Left lung (tissue), 14 donors: ENCODE measurements at places on chromosomes 5 and 9. TPM values are rescaled to one million over a fixed set of nuclear protein-coding genes. Genes with fewer than 3 reads are reported as not detected.

DNA sequence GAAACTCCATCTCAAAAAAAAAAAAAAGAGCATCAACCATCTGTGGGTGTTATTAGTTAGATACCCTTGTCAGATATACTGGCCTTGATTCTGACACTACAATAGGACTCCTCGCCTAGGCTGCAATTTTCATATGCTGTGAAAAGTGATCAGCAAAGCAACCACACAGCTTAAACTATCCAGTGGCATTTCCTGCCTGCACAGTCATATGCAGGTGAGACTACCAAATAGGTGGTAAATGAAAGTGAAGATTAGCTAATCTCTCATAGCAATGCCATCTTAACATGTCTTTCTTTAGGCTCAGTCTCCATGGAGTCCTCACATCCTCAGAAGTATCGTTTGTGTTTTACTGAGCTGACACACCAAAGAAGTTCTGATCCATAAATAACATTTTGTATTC, 40.8 kb downstream of the GRAMD2B start:
- H3K4me3 ChIP-seq, result no peak overlapping the region
- no peaks in the 10 kb centered on the region for H3K27me3 ChIP-seq
- no peak for DNase-seq
- H3K27ac ChIP-seq, result no peak overlapping the region

DNA sequence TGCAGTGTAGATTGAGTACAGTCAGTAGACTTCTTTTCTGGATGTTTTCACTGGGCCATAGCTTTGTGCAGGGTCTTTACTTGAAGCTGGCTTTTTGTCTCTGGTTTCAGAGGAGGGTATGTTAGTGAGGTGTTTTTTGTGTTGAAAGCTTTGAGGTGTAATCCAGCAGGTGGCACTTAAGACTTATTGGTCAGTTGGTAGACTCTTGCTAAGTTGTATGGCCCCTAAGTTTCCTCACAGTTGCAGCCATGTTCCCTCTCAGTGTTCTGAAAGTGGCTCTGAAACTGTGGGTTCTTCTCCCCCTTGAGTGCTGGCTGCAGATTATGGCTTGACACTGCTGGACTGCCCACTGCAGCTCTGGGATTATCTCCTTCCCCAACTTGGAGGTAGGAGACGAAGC, 55.7 kb upstream of the SLC44A1 start:
- no peaks in the 10 kb centered on the region for H3K4me1 ChIP-seq
- DNase-seq, result no peak
- H3K36me3 ChIP-seq, result no peaks in the 10 kb centered on the region
- no peak overlapping the region for H3K27ac ChIP-seq
- no peaks in the 10 kb centered on the region for H3K27me3 ChIP-seq

- no peak overlapping the region for H3K27ac ChIP-seq
- no peak for DNase-seq
- H3K27me3 ChIP-seq, result no peaks in the 10 kb centered on the region
Observed at GRCh38 chr5:133499895-133500294, 112.4 kb downstream of the FSTL4 start.

- H3K27me3 ChIP-seq, result no peaks in the 10 kb centered on the region
- H3K4me1 ChIP-seq, result no peaks in the 10 kb centered on the region
- H3K27ac ChIP-seq, result no peak overlapping the region
- DNase-seq, result no peak
Observed at GRCh38 chr9:11471321-11471720, 858.5 kb upstream of the PTPRD start.

- H3K27me3 ChIP-seq, result no peaks in the 10 kb centered on the region
- no peaks in the 10 kb centered on the region for H3K36me3 ChIP-seq
- no peak for DNase-seq
- no peak overlapping the region for H3K4me3 ChIP-seq
- H3K4me1 ChIP-seq, result no peaks in the 10 kb centered on the region
- no peak overlapping the region for H3K27ac ChIP-seq
Observed at GRCh38 chr5:97425511-97425910, 242.5 kb upstream of the RIOK2 start.

DNA sequence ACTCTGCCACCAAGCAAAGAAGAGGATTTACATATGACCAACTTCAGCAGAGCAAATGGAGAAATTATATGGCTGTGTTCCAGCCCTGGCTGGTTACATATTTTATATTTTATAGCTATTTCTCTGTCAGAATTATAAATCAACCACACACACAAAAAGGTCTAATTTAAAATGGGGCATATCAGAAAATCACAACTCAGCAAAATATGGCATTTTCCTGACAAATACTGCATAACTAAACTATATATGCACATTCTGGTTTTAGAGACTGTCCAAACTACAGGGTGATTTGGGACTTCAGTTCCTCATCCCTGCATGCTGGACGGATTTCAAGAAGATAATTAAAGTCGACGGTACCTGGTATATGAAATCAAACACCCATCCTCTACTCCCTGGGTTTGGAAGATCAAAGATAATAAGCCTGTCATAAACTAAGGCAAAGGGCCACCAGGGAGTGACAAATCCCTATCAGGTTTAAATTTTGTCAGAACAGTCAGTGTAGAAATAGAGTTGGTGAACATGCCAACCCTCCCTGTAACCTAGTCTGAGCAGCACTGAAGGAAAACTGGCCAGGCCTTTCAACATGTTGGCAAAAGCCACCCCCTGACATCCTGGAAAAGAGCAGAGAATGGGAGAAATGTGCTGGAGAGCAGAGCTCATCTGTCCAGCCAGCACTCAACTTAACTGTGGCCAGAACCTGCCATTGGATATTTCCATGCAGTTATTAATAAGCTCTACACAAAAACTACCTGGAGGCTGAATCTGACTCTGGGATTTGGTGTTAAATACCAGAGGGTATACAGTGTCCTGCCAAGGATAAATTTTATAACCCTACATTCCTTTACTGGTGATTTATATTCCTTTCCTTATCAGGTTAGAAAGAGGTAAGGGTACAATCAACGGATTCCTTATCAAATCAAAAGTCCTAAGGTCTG, 235.7 kb downstream of the ENC1 start:
- H3K4me1 ChIP-seq, result peaks cover 6% of the 10 kb centered on the region
- no peak overlapping the region for H3K4me3 ChIP-seq
- H3K36me3 ChIP-seq, result no peaks in the 10 kb centered on the region
- no peak for DNase-seq
- no peaks in the 10 kb centered on the region for H3K27me3 ChIP-seq

GRCh38 chr5:79873187-79873586, 117.9 kb downstream of the MTX3 start:
- no peak overlapping the region for H3K4me3 ChIP-seq
- no peak for DNase-seq
- H3K36me3 ChIP-seq, result no peaks in the 10 kb centered on the region
- H3K27me3 ChIP-seq, result peaks cover 15% of the 10 kb centered on the region
- H3K4me1 ChIP-seq, result no peaks in the 10 kb centered on the region

- no peak overlapping the region for H3K27ac ChIP-seq
- H3K36me3 ChIP-seq, result no peaks in the 10 kb centered on the region
- DNase-seq, result no peak
- H3K4me3 ChIP-seq, result no peak overlapping the region
Observed at GRCh38 chr5:89208811-89209210, 325.8 kb upstream of the MEF2C start.

DNA sequence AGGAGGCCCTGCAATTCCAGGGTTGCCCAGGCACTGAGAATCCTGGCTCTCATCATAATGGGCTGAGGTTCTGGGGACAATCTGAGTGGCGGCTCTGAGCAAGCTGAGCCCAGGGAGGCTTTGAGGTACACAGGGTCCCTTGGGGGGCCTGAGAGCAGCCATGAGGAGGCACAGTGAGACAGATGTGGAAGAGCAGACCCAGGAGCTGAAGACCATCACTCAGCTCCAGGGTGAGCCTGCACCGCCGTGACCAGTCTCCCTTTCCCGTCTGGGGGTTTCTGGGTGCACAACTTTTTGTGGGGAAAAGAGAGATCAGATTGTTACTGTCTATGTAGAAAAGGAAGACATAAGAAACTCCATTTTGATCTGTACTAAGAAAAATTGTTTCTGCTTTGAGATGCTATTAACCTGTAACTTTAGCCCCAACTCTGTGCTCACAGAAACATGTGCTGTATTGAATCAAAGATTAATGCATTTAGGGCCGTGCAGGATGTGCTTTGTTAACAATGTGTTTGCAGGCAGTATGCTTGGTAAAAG, at the start of gene CCDC183:
Gene CCDC183, plus strand, starts transcription at position 101 of the 537 bp plus-strand sequence. Its CDS starts 60 bp downstream, at position 161.
- peaks cover 62% of the 10 kb centered on the region for H3K4me1 ChIP-seq
- no peak for DNase-seq
- no peak within 1 kb of the TSS for H3K27ac ChIP-seq
- peaks cover 19% of the 10 kb centered on the region for H3K36me3 ChIP-seq
- peaks cover 19% of the 10 kb centered on the region for H3K27me3 ChIP-seq

GRCh38 chr5:115297031-115297430, 577 bp upstream of the CCDC112 start:
- no peak overlapping the region for H3K27ac ChIP-seq
- H3K36me3 ChIP-seq, result no peaks in the 10 kb centered on the region
- DNase-seq, result no peak
- no peaks in the 10 kb centered on the region for H3K4me1 ChIP-seq
- H3K27me3 ChIP-seq, result no peaks in the 10 kb centered on the region

Gene LCP2
- 37.3 TPM for total RNA-seq

Gene FGFR4
- 14.8 TPM for total RNA-seq

Gene ANKRD33B
- 1.8 TPM for total RNA-seq

Gene FOXD4L5
- not detected for total RNA-seq

Gene OSMR
- total RNA-seq, result 103 TPM
